ENCODE measurements at places on chromosomes 13 and 19.

- no peak for DNase-seq
Measured at GRCh38 chr13:75461314-75461713, 20.7 kb downstream of the TBC1D4 start.

DNA sequence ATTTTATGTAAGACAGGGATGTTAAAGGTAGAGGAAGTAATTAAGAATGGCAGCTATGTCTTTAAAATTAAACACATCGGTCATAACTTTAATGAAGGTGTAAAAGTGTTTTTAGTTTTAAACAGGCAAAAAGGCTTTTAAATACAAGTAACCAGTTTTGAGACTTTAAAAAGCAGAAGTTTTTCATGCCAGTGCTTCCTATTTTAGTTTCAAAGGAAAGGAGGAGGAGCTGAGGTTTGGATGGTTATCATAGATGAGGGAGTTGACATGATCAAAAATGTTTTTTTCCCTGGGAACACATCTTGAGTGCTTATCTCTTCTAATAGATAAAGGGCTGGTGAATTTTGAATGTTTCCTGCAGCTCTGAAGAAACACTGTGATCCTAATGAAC, 42.9 kb downstream of the LRCH1 start:
- DNase-seq = no peak

DNA sequence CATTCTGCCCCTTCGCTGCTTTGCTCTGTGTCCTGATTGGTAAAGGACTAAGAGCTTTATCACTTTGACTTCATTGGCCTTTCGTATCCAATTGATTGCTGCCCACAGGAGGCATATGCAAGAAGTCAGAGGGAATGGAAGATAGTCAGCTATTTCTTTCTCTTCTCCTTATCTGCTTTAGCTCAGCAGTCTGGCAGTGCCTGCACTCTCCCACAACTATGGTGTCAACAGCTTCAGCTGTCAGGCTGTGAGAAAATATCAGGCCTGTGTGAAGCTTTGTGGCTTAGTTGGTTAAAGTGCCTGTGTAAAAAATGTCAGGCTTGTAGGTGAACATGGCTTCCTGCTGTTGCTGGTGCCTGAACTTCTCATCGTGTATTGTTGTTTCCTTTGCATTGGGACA, 243.0 kb downstream of the PCDH17 start:
- no peak for DNase-seq

GRCh38 chr19:50928831-50929230, 17.6 kb upstream of the KLK4 start:
- no peak for DNase-seq

DNA sequence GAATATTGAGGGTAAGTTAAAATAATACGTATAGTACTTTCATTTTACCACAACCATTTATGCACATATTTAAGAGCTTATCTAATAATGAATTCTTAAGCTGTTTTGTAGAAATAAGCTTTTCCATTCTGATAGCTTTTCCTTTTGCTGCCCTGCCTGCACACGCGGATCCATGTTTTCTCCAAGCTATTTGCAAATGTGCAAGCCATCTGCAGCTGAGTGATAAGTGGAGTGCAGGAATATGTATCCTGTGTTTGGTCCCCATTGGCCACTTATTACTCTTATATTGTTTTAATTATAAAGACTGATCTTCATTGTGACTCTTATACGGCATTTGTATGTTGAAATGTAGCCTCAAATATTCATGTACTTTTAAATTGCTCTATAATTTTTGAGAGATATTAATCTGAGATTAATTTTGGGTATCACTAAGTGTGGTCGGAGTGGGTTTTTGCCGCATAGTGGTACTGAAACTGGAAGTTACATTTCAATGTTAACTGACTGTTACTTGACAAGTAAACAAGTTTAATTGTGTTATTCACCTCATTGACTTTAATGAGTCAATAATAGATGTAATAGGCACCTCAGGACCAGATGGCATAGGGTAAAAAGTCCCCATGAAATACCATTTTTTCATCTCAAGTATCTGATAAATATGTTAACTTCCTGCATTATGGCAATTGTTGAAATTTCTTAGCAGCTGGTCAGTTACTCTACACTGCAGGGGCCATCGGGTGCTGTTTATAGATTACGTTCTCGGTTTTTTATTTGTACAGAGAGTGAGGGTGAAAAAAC, 1567.4 kb downstream of the EFNB2 start:
- DNase-seq = no peak

DNA sequence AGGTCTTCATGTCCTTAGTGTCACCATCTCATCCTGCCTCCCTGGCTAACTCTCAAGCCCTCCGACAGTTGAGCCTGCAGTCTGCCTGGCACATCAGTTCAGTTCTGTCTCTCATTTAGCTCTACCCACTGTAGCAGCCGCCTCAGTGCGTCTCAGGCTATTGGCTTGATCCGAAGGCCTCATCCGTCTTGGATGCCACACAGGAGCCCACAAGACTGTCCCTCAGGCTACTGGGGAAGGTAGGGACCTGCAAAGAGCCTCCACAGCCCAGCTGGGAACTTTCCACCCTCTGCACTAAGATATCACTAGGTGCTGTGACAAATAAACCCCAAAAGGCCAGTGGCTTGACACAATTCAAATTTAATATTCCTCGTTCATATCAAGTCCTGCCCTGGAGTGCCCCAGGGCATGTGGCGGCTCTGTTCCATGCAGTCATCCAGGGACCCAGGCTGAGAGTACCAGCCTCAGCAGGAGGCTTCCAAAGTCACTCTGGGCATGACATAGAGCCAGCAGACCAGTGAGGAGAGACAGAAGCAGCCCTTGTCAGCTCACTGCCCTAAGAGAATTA, 5.7 kb downstream of the VSTM2B start:
- no peak for DNase-seq

DNA sequence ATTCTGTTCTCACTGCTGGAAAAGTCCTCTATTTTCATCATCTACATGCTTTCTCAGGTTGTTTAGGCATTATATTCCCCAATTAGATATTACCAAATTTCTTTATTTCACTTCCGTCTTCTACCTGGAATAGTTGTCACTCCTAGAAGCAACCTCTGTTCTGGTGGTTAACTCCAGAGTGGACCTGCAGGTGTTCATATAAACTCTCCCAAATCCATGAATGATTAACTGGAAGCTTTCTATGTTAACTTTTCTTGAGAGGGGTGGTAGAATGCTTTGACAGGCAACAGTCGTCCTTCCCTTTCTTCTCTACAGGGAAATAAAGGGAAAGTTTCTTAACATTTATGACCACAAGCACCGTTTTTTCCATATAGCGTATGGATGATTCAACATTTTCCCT, 48.4 kb upstream of the UFM1 start:
- no peak for DNase-seq

DNA sequence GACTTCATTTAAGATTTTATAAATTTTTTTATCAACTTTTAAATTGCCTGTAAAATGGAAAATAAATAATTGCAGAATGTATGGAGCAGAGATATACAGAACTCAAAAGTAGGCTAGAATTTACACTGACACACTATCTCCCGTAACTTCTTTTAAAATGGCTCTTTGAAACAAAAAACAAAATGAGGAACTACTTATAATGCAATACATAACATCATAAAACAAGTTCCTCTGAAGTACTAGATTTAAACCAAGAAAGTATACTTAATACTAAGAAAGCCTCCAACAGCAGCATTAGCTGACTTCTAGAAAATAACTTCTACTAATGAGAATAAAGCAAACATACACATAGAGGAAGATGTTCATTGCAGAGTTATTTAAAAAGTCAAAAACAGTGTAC, 17.0 kb downstream of the RBM26 start:
- no peak for DNase-seq

- no peak for DNase-seq
Measured at GRCh38 chr13:36069881-36070366, 61.3 kb downstream of the DCLK1 start.

GRCh38 chr19:40684280-40684679, 6.2 kb downstream of the NUMBL start:
- DNase-seq = no peak

- no peak for DNase-seq
Measured at GRCh38 chr13:50140153-50140552, 124.9 kb downstream of the KCNRG start.

DNA sequence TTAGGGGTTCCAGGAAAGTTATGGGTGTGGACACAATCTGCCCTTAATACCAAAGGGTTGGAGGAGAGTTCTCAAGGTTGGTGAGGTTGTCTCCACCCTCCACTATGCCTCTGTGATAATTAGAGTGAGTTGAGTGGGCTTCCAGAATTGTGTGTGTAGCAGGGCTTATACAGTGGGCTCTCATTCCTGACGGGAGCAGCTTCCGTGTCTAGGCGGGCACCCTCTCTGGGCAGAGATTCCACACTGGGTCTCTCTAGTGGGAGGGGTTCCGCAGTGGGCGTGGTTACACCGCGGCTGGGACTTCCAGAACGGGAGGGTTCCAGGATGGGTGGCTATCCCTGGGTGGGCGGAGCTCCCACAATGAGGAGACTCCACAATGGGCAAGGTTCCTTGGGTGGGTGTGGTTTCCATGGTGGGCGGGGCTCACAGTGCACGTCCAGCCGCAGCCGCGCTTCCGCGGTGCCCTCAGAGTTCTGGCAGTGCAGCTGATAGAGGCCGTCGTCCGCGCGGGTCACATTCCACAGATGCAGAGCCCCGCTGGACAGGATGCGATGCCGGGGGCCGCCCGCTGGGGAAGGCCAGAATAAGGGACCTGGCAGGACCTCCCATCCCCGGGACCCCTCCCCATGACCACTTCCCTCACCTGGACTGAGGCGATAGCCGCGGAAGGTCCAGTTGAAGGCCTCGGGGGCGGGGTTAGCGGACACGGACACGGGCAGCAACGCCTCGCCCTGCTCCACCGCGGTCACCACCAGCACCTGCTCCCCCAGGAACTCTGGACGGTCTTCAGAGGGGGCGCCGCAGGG, 8.4 kb downstream of the NPHS1 start:
- DNase-seq = no peak

DNA sequence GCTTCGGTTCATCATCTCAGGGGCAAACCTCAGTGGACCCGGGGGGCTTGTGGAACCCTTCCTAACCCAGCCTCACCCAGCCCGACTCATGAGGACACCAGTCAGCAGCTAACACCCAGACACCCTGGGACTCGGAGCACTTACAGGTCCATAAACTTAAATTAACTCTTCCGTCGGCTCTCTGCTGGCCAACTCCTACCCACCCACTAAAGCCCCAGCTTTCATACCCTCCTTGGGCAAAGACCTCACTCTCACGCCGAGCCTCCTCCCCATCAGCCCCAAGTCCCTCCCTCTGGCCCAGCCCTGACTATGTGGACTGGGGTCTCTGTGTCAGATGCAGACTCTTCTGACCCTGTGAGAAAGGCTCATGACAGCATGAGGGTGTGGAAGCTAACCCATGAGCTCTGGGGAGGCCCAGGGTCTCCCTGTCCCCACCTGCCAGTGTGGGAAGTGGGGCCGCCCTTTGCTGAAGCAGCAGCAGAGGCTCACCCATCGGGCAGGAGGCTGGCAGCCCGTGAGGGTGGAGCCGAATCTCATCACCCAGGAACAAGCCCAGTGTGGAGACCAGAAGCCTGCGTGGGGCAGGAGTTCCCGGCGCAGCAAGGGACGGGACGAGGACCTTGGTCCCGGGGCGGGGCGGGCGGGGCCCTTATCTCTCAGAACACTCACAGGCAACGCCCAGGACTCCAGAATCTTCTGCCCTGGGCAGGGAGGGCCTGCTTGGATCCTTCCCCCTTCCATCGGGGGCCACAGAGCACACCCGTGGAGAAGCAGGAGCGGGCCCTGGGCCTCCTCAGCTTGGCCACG, 19.8 kb downstream of the TCF3 start:
- no peak for DNase-seq

DNA sequence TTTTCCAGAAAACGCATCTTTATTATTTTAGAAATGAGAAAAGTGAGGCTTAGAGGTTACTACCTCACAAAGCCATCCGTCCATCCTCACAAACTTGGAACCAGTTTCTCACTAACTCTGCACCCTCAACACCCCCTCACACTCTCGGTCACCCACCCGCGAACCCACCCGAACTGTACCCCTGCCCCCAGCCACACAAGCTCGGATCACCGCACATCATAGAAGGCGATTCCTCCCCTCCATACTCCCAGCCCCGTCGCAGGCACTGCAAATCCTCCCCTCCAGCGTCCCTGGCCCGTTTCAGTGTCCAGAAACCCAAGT, 238 bp downstream of the ZNF260 start:
- DNase-seq = no peak

DNA sequence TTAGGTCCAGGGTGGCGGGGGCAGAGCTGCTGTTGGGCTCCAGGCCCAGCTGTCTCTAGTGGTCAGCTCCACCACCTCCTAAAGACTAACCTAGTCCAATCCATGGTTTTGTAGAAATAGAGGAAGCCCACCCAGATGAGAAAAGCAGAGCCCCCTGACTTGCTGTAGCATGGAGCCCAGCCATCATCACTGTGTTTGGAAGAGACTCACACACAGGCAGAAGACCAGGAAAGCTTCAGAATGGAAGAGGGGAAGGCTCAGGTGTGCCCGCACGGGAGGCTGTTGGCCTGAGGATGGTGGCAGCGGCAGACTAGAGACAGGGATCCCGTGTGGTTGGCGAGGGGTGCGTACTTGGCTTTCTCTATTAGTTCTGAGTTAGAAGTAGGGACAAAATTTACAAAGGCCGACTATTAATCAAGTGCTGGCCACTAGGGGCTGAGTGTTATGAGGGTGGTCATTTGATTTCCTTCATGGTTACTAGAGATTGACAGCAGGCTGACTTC, 193.2 kb upstream of the SOX1 start:
- DNase-seq = no peak

GRCh38 chr13:39385154-39385553, 217.8 kb downstream of the LHFPL6 start:
- DNase-seq = no peak

DNA sequence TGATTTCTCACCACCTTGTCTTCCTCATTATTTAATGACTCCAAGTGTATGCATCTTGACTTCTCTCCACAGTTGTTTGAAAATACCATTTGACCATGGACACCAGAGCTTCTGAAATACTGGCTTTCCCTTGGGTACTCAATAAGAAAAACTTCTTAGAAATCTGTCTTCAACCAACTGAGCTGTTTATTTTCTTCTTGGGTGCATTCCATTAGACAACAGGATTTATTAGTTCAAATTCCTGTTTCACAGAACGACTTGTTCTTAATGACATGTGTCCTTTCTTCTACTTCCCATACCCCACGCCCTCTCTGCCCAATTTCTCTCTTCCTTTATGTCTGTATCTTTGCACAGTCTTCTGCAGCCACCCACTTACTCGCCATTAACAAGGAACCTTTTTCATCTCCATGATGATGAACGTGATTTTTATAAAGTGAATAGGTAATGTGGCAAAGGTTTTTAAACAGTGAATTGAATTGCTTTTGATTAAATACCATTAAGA, 11.3 kb upstream of the ITM2B start:
- DNase-seq = no peak

GRCh38 chr13:35954207-35954560, 177.0 kb downstream of the DCLK1 start:
- DNase-seq = no peak
